Activated CD8-positive, alpha-beta T cell treated with anti-CD3 and anti-CD28 coated beads, Interleukin-2, amount 10 ng/mL, durations not matched to agents 7 days and 5 days (primary cell): ENCODE measurements at places on chromosomes 2 and 18. TPM values are rescaled to one million over a fixed set of nuclear protein-coding genes. Genes with fewer than 3 reads are reported as not detected.

GRCh38 chr2:230225486-230225885 lies at the start of gene SP140:
SP140 (plus strand) TSS chr2:230225736; CDS start chr2:230225845, 109 bp downstream.
- H3K27ac ChIP-seq: peak within 1 kb of the TSS; percentile 90
- peak; percentile 85 for DNase-seq
- H3K27me3 ChIP-seq: no peaks in the 10 kb centered on the region
- peaks cover 79% of the 10 kb centered on the region for H3K4me1 ChIP-seq
- peak within 1 kb of the TSS; percentile 80 for H3K4me3 ChIP-seq

GRCh38 chr18:58225101-58225500 lies 181.1 kb downstream of the NEDD4L start:
- DNase-seq: no peak
- no peaks in the 10 kb centered on the region for H3K36me3 ChIP-seq
- no peak overlapping the region for H3K27ac ChIP-seq

DNA sequence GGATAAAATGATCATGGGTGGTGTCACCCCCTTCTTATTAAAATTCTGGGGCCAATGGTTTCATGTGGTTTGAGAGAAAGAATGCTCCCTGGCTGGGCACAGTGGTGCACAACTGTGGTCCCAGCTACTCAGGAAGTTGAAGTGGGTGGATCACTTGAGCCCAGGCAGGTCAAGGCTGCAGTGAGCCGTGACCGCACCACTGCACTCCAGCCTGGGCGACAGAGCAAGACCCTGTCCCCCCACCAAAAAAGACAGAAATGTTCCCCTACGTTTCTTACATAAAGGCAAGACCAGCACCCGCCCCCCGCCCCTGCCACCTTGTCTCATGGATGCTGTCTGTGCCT lies 53.0 kb upstream of the ID2 start:
- H3K36me3 ChIP-seq: no peaks in the 10 kb centered on the region
- H3K27ac ChIP-seq: no peak overlapping the region
- no peaks in the 10 kb centered on the region for H3K27me3 ChIP-seq
- H3K4me1 ChIP-seq: peaks cover 20% of the 10 kb centered on the region
- no peak for DNase-seq
- no peak overlapping the region for H3K4me3 ChIP-seq

GRCh38 chr18:59540780-59541179 lies 156.4 kb downstream of the CCBE1 start:
- H3K4me3 ChIP-seq: no peak overlapping the region
- H3K4me1 ChIP-seq: no peaks in the 10 kb centered on the region
- H3K27me3 ChIP-seq: no peaks in the 10 kb centered on the region
- H3K27ac ChIP-seq: no peak overlapping the region

GRCh38 chr2:135882415-135882814 lies 6.2 kb upstream of the MCM6 start:
- no peaks in the 10 kb centered on the region for H3K36me3 ChIP-seq
- H3K4me1 ChIP-seq: peaks cover 5% of the 10 kb centered on the region
- peaks cover 18% of the 10 kb centered on the region for H3K27me3 ChIP-seq
- no peak for DNase-seq

DNA sequence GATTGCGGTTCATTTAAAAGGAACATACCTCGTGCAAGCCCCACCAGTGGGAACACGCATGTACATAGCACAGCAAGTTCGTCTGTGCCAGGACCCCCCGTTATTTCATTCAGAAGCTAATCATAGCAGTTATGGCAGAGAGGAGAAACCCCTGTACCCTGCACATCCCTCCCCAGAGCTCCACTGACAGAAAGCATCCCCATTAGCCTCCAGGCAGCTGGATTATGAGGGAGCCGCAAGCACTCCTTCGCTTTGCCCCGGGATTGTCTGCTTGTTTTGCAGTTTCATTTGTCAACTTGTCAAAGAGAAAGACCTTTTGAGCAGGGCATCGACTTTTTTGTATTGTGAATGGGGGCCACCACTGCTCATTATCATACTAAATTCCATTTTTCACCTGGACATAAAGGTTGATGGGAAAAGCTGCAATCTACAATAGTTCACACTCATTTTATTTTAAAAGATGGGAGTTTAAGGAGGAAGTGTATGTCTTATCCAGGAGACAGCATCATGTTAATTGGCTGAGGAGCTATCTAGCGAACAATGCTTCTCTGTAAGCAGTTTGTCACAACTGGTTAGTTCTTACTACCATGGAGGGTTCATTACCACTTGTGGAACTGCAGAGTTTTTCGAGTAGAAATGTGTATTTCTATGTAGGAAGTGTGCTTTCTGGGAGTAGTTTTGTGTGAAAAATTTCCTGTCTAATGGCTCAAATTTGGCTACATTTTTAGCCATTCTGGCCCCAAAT lies 255.3 kb downstream of the THSD7B start:
- DNase-seq: no peak
- H3K27me3 ChIP-seq: no peaks in the 10 kb centered on the region
- no peak overlapping the region for H3K4me3 ChIP-seq
- no peaks in the 10 kb centered on the region for H3K4me1 ChIP-seq

DNA sequence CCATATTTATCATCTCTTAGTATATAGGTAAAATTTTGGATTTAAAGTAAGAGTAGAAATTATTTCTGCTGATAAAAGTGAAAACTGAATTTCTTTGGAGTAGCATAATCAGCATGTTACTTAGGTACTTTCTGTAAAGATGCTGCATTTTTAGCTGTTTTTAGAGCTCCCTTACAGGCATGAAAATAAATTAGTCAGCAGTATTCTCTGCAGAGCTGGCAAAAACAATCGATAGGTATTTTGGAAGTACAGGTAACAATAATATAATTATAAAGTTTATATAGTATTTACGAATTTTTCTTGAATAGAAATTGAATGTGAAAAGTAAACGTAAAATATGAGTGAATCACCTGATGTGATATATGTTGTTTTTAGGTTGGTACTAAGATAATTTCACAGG lies 83.3 kb downstream of the MIB1 start:
- H3K4me3 ChIP-seq: no peak overlapping the region
- H3K27ac ChIP-seq: no peak overlapping the region
- H3K27me3 ChIP-seq: no peaks in the 10 kb centered on the region
- no peaks in the 10 kb centered on the region for H3K4me1 ChIP-seq
- no peak for DNase-seq

GRCh38 chr2:43233218-43234212 lies 7.1 kb upstream of the ZFP36L2 start:
- H3K4me3 ChIP-seq: no peak overlapping the region
- H3K4me1 ChIP-seq: peaks cover 20% of the 10 kb centered on the region

The CPO gene
- total RNA-seq: not detected

The APLF gene
- 2.2 TPM for total RNA-seq

The RAMP1 gene
- total RNA-seq: 5.8 TPM
